ENCODE measurements at places on chromosomes 3 and 15.

- no peak for DNase-seq
Measured at GRCh38 chr3:114445233-114445632, 151.4 kb downstream of the TIGIT start.

GRCh38 chr15:66402761-66403284 is 16.1 kb downstream of the MAP2K1 start:
- DNase-seq = no peak

DNA sequence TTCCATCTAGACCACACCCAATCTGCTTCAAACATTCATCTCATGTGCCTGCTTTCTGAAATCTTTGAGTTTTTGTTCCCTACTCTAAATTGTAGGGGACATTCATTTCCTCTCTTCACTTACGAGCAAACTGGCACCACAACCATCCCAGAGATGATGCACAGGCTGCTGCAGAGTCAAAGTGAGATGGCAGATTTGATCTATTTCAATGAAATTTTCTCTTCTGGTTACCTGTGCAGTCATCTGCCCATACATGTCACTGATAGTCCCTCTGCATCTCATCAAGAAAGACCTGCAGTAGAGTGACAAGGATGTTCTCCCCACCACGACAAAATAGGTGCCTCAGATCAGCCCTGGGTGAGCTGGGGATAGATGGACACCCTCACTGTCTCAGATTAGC is 118.2 kb upstream of the TNFAIP8L3 start:
- DNase-seq = no peak

- DNase-seq = no peak
Measured at GRCh38 chr3:96755519-96755918, 58.9 kb upstream of the EPHA6 start.

GRCh38 chr15:99385865-99386264 is 134.6 kb downstream of the LRRC28 start:
- no peak for DNase-seq

DNA sequence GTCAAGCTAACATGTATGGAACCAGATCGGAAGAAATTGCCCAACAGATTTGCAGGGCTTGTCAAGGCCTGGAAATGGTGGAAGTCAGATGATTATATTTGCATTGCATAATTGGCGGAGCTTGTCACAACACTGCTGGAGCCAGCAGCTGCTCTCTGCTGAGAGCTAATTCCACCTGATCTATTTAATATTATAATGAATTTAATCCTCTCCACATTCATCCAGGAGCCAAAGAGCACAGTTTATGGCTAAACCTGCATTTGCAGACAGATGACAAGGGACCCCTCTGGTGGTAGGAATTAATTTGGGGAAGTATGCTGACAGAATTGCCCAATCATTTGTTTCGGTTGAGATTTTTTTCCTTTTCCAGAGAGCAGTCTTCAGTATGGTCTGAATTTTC is 730.2 kb downstream of the TUSC7 start:
- DNase-seq = peak; percentile 30

DNA sequence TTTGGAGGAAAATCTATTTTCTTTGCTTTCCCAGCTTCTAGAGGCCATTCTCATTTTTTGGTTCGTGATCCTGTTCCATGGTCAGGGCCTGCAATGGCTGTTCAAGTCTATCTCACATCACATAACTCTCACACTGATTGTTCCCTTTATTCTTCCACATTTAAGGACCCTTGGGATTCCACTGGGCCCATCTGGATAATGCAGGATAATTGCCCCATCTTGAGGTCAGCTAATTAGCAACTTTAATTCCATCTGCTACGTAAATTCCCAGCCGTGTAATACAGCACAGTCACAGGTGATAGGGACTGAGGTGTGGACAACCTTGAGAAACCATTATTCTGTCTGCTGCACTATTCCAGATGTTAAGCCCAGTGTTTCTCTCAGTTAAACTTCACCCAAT is 311.6 kb upstream of the CNTN4 start:
- no peak for DNase-seq

- no peak for DNase-seq
Measured at GRCh38 chr15:39139431-39140059, 441.3 kb upstream of the THBS1 start.

- no peak for DNase-seq
Measured at GRCh38 chr3:115616461-115616860, 6.8 kb upstream of the GAP43 start.

DNA sequence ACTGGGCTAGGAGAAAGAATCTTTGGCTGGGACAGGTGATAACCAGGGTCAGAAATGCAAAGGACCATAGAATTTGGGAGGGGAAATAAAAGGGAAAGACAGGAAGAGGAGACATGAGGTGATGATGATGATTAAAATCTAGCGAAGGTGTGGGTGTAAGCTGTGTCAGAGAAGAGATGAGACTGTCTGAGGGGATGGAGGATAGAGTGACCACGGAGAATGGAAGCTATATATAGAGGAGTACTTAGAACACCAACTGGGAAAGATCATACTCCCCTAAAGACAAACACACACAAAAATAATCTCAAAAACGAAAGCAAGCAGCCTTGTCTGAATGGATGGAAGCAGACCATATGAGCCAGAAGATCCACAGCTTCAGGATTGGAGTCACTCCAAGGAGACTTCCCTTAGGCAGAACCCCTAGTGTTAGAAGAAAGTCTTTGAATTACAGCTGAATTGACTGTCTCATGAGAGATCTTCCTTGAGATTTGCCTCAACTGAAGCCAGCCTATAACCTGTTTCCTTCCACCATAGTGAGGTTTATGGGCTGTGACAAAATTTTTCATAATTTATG is 115.2 kb upstream of the DAZL start:
- no peak for DNase-seq

GRCh38 chr15:71109130-71109529 is 6.1 kb upstream of the THSD4 start:
- DNase-seq = no peak

GRCh38 chr3:69197455-69197854 is 75.1 kb upstream of the LMOD3 start:
- DNase-seq = no peak

DNA sequence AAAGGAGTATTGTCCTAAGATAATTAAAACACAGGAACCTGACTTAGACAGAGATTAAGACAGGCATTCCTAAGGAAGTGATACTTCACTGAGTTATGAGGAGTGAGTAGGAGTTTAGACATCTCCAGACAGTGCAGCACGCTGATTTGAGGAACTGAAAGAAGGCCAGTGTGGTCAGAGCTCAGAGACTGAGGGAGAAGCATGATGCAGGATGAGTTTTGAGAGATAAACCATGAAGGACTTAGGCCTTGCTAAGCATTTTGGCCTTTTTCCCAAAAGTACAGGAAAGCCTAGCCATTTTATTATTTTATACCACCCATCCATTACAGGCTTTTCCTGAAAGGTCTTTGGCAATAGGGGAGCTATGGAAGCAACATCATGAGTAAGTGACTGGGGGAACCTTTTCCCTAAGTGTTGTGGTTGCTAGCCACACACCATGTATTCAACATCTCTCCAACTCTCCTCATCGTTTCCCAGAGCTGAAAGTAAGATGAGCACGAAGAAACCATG is 375.6 kb upstream of the TPRG1 start:
- no peak for DNase-seq

GRCh38 chr3:58353722-58354553 is 21.2 kb downstream of the PXK start:
- no peak for DNase-seq

DNA sequence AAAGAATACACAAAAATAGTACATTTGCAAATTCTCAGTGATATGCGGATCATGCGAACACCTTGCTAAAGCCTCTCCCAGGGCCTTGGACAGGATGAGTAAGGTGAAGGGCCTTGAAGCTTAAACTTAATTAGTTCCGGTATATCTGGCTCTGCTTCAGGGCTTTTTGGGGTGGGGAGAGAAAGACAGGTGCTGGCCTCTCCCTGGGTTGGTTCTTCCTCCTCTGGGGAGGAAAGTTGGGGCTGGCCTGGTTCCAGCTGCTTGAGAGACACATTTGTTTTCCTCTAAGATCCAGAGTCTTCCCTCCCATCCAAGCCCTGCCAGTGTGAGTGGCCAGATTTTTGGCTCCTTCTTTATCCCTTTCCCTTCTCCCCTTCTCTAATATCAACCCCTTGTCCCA is 64.7 kb upstream of the EPHB3 start:
- DNase-seq = peak; percentile 53

DNA sequence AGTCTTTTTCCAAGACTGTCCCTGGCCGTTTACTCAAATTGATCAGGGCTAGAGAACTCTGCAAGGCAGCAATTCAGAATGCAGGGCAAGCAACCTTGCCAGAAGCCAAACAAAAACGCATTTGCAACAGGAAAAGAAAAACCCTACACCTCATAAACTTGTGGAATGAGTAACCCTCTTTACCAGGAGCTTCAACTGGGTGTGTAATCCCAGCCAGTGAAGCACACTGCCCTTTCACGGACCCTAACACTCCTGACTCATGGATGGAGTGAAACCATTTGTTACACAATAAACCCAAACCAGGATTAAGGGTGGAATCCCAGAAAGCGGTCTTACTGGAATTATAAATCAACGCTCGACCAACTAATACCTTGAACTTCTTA is 14.8 kb upstream of the LDHAL6B start:
- DNase-seq = no peak

- no peak for DNase-seq
Measured at GRCh38 chr15:61762676-61763075, 297.6 kb downstream of the VPS13C start.

- no peak for DNase-seq
Measured at GRCh38 chr15:48631176-48631770, 14.2 kb downstream of the FBN1 start.

DNA sequence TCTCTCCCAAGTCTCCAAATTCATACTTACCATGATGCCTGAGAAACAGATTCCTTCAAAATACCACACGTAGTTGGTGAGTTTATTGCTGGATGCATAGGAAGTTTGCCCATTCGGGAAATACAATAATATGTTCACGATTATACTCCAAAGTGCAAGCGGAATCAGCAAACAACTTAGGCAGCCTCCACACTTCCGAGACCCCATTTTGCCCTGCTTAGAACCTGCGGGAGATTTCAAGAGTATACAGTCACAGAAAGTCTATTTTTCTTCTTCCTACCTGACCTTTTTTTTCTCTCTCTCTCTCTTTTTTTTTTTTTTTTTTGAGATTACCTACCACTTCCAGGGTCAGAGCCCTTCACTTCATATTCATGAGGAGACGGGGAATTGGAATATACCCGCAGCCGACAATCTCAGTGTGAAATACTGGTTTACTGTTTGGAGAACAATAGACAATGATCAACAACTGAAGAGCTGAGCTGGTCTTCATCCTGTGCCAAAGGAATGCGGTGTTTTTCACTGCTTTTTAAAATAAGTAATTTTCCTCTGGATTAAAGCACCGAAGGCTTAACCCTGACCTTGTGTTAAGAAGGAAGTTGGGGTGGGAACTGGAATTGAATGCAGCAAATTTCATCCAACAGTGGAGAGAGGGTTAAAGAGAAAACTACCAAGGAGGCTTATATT is at the start of gene TM4SF18:
Gene TM4SF18, minus strand, starts transcription at position 461 of the 684 bp plus-strand sequence. Its CDS starts 254 bp downstream, at position 207.
- DNase-seq = no peak

DNA sequence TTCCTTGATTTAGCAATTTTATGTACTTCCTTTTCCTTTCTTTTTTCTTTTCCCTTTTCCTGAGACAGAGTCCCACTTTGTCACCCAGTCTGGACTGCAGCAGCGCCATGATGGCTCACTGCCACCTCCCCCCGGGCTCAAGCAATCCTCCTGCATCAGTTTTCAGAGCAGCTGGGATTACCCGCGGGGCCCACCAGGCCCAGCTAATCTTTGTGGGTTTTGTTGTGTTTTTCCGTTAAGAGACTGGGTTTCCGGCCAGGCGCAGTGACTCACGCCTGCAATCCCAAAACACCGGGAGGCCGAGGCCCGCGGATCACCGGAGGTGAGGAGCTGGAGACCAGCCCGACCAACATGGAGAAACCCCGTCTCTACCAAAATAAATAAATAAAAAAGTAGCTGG is 17.7 kb downstream of the GOLGA8S start:
- no peak for DNase-seq

DNA sequence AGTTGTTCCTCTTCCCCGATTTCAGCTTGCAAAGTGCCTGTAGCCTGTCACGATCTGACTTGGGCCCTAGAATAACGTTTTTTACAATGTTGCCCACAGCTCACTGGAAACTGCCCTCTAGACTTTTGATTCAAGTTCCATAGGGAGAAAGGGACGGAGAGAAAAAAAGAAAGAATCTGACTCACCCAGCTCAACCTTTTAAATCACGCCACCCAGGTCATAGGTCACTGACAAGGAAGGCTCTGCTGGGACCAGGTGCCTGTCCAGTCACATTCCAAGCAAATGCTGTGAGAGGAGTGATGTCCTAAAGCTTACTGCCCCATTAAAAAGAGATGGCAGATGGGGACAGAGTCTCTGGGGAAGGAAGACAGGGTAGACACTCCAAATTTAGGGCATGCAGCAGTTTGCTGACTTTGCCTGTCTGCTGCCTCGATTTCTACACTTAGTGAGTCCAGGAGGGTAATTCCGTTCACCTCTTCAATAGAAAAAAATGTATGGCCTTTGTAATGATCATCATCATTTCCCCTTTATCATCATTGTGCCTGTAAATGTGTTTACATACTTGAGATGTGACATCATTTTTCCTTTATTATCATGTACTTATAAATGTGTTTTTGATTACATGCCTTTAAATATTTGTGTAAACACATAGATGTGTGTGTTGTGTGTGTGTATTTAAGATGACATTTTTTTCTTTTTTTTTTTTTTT is 8.4 kb upstream of the MYO1E start:
- no peak for DNase-seq

GRCh38 chr3:88671573-88671972 is 435.8 kb upstream of the EPHA3 start:
- no peak for DNase-seq

GRCh38 chr15:67110958-67111864 is 45.8 kb downstream of the SMAD3 start:
- no peak for DNase-seq

GRCh38 chr3:69385123-69385722 is 665 bp downstream of the FRMD4B start:
- DNase-seq = no peak

DNA sequence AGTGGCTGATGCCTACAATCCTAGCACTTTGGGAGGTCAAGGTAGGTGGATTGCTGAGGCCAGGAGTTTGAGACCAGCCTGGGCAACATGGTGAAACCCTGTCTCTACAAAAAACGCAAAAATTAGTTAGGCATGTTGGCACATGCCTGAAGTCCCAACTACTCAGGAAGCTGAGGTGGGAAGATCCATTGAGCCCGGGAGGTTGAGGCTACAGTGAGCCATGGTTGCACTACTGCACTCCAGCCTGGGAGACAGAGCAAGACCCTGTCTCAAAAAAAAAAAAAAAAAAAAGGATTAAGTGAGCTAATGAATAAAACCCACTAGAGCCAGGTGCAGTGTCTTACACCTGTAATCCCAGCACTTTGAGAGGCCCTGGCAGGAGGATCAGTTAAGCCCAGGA is 6.7 kb upstream of the SEC11A start:
- DNase-seq = no peak

- DNase-seq = no peak
Measured at GRCh38 chr3:39322936-39323335, 6.6 kb upstream of the CCR8 start.

- no peak for DNase-seq
Measured at GRCh38 chr3:197422506-197422905, 124.1 kb upstream of the DLG1 start.

DNA sequence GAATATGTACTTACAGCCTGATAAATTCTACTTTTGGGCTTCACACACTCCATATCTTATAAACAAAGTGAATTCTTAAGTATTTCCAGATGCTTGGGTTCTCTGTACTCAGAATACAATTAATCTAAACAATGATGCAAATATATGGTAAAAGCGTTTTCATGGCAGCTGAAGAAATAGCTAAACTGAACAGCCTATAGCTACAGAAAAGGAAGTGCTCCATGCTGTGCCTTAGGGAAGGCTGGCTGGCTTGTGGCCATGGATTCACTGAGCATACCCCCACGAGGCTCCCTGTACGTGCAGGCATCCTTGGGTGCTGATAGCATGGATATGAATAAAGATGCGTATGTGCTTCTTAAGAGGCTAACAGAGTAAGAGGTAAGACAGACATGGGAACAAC is 264.0 kb downstream of the KLF13 start:
- no peak for DNase-seq
